NCI-H2029 treated with DMSO at 0.1 percent for 48 hours (cell line): ENCODE measurements at places on chromosomes 7 and 10.
A peak's percentile ranks its signal among the peaks of the same experiment; 100 is the strongest.

DNA sequence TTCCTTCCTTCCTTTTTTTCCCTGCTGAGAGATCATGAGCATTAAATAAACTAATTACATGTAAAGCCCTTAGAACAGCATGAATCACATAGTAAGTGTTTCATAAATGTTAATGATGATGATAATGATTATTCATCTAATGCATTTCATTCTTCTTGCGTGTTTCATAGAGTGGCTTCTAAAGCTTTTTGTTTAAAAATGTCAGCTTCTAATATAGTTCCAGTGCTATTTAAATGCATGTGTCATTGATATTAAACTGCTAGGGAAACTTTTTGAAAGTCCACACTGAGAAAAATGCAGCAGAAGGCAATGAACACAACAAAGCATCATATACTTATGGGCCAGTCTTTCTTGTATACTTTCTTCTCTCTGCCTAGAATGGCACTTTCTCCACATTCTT is 894.8 kb downstream of the REEP3 start:
- DNase-seq: no peak

- DNase-seq: no peak
These were observed 458.5 kb downstream of the KCNMA1 start for GRCh38 chr10:77179015-77179695.

GRCh38 chr10:11225935-11226334 is 208.3 kb downstream of the CELF2 start:
- no peak for DNase-seq

GRCh38 chr7:55060636-55061022 is 41.8 kb downstream of the EGFR start:
- peak; percentile 65 for DNase-seq

DNA sequence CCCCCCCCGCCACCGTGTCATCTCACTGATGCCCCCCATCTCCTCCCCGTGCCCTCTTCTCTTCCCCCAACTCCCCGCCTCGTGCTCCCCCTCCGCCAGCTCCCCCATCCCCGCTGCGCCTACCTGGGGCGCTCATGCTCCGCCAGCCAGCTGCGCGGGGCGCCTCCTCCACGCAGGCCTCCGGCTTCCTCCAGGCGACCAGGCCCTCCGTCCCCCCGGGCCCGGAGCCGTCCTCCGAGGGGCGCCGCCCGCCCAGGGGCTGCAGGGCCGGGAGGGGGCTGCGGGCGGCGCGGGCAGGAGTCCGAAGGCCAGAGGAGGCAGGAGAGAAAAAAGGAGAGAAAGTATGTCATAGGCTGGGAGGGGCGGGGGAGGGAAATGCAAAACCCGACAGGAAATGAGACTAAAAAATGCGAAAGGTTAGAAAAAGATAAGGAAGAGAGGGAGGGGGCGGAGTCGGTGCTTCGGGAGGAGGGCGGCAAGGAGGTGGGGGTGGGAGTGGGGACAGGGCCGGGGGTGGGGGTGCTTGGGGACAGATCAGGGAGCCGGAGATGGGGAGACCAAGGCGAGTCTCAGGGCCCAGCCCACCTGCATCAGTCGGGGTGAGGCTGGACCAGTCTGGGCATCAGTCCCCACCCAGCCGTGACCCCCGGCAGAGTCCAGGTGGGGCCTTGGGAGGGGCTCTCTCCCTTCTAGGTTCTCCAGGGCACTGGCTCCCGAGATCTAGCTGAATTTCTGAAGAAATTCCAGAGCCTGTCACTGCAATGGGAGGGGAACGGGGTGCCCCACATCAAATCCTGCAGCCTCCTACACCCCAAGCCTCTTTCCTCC is at the start of gene CARD11:
TSS of gene CARD11 (minus strand) at position 324 of the 828 bp plus-strand sequence. CDS start 85,361 bp downstream, outside the sequence.
- no peak for DNase-seq

GRCh38 chr10:66259836-66260235 is 666.0 kb upstream of the LRRTM3 start:
- no peak for DNase-seq

DNA sequence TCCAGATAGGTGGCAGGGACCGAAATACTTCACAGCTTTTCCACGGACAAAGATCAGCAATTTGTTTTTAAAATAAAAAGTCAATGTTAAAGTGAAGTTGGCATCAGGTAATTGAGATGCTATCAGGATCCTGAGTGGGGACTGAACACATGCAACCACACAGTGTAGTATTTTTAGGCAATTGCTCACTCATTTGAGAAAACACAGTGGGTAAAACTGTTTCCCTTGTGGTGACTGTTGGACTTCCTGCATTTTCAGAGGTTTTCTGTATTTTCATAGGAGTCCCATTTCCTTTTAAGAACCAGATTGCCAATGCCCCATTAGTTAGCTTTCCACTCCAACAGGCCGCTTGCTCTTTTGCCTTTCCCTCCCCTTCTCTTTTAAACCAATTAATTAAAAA is 159.5 kb upstream of the ZNF32 start:
- no peak for DNase-seq

DNA sequence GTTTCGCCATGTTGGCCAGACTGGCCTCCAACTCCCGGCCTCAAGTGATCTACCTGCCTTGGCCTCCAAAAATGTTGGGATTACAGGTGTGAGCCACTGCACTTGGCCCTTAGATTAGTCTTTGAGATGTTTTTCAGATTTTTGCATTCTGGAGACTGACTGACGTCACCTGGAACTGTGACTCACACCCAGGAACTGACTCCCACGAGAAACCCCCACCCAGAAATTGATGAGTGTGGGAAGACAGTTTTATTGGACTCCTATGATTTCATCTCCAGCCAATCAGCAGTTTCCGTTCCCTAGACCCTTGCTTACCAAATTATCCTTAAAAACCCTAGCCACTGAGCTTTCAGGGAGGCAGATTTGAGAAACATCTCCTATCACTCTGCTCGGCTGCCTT is 867.3 kb downstream of the TYW1 start:
- no peak for DNase-seq

- DNase-seq: no peak
These were observed 6.8 kb upstream of the NAT16 start for GRCh38 chr7:101186844-101187428.

GRCh38 chr10:110497438-110498086 is at the start of gene DUSP5:
TSS of gene DUSP5 (plus strand) at chr10:110497907. CDS start at chr10:110498122, 215 bp downstream.
- DNase-seq: no peak

- no peak for DNase-seq
These were observed 16.5 kb downstream of the AP3M1 start for GRCh38 chr10:74133923-74134820.

- no peak for DNase-seq
These were observed 1.3 kb downstream of the SNX10 start for GRCh38 chr7:26292768-26293560.

DNA sequence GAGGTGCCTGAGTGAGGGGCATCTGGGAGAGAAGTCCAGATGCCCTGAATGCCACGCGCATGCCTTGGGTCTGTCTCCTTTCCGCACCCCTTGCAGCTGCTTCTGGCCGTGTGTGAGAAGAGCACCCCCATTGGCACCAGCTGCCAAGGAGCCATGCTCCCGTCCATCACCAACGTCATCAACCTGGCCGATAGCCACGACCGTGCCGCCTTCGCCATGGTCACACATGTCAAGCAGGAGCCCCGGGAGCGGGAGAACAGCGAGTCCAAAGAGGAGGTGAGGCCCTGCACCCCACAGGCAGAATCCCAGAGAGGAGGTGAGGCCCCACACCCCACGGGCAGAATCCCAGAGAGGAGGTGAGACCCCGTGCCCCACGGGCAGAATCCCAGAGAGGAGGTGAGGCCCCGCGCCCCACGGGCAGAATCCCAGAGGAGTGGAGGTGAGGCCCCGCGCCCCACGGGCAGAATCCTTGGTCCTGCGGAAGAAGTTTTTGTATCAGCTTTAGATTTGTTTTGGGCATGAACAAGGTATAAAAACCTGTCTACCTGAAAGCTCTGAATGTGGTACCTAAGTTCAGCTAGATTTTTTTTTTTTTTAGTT is 91.8 kb downstream of the TRRAP start:
- no peak for DNase-seq

- no peak for DNase-seq
These were observed 36.7 kb downstream of the PFKFB3 start for GRCh38 chr10:6239213-6239991.

GRCh38 chr10:131312478-131312836 is 936 bp upstream of the TCERG1L start:
- DNase-seq: no peak

DNA sequence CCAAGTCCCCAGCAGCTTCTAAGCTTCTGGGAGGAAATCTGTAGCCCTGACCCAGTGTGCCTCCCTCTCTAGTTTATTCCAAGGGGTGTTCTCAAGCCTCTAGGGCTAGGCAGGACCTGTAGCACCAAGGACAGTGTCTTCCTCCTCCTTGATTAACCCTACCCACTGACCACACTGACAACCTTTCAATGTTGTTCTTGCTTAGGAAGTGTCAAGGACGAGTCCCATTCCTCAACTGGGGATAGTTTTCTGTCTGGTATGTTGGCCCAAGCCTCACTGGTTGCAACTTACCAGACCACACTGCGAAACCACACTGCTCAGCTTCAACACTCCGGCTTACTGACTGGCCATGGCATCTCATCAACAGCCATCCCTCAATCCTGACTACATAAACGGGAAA is 100.0 kb downstream of the RNF216 start:
- no peak for DNase-seq

- no peak for DNase-seq
These were observed 29.9 kb downstream of the SRRM3 start for GRCh38 chr7:76231583-76231982.

- no peak for DNase-seq
These were observed 4.4 kb upstream of the PDLIM1 start for GRCh38 chr10:95295031-95295755.

DNA sequence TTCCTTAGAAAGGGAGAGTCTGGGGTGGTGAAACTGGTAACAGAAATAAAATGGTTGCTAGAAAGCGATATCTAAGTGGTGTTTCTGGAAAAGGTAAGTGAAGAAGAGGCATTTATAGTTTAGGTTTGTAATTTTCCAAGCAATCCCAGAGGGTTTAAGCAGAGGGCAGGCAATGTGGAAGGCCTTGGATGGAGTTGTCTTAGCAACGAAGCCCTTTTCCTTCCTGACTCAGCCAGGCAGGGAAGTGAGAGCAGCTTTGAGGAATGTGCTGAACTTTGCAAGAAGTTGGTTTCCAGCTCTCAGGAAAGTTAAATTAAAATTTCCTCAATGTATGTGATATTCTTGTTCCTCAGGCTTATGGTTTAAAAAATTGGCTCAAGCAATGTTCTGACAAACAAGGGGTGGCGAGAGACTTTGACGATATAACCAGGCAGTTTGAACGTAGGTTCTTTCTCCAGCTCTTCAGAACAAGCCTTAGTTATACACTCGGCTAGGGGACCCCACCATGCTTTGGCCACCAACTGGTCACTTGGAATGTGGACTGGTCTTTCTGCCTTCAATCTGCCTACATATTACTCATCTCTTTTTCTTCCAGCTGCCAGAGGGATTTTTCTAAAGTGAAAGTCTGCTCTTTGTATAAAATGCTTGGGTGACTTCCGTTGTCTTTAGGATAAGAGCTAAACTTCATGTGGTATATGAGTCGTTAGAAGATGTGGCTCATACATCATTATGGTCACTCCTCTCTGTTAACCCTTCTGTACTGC is 66.9 kb upstream of the SLC25A13 start:
- no peak for DNase-seq

- DNase-seq: no peak
These were observed 119.3 kb downstream of the CUX1 start for GRCh38 chr7:101936611-101937231.

- DNase-seq: no peak
These were observed 340.2 kb downstream of the SUGCT start for GRCh38 chr7:40474790-40475680.

GRCh38 chr7:111734954-111735660 is 172.8 kb upstream of the IMMP2L start:
- DNase-seq: no peak

GRCh38 chr7:155721056-155721455 is 76.6 kb downstream of the RBM33 start:
- no peak for DNase-seq

DNA sequence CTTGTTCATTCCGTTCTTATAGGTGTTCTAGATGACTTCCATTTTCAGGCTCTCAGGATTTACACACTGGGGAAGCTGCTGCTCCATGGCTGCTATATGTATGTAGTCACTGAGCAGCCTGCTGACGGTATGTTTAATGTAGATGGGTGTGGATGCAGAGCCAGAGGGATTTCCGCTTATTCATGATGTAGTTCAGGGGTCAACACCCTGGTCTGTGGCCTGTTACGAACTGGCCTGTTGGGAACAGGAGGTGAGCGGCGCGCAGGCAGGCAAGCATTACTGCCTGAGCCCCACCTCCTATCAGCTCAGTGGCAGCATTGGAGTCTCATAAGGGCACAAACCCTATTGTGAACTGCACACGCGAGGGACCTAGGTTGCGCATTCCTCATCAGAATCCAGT is 33.9 kb downstream of the DNAJB6 start:
- no peak for DNase-seq

- DNase-seq: no peak
These were observed 25.1 kb downstream of the SBDS start for GRCh38 chr7:66970310-66970709.

GRCh38 chr7:109003742-109004141 is 434.1 kb downstream of the DNAJB9 start:
- DNase-seq: no peak

GRCh38 chr7:94656925-94657731 is 1.2 kb upstream of the SGCE start:
- DNase-seq: peak; percentile 88

- DNase-seq: no peak
These were observed 79.8 kb downstream of the ZNF92 start for GRCh38 chr7:65453341-65454030.

DNA sequence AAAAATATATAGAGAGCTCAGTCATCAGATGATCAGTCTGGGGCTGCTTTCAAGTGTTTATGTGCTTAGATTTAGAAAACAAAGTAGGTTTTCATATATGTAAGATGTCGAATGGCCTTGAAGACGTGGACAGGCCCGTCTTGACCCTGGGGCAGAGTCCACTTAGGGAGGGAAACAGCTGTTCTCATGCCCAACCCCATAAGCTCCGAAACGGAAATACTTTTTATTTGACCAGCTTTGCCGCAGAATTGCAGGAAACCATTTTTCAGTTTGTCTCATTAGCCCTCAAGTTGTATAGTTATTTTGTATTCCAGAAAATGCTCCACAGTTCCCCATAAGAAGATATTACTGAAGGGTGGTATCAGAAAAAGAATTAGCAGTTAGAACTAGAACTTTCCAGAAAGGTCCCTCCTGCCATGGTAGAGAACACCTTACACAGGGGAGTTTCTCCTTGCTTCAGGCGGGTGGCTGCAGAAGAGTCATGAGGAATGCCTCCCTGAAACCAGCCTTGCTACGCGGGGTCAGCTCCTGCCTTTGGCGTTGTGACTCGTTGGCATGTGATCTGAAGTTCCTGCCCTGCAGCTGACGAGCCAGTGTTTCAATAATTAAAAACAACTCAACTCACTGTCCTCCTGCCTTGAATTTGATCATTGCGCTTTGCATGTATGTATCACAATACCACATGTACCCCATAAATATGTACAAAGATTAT is 192.7 kb downstream of the CELF2 start:
- DNase-seq: no peak

GRCh38 chr7:158209435-158209834 is 378.2 kb downstream of the PTPRN2 start:
- DNase-seq: no peak

GRCh38 chr7:21572331-21573313 is 29.8 kb downstream of the DNAH11 start:
- no peak for DNase-seq
